ENCODE measurements at places on chromosomes 3 and 15.

DNA sequence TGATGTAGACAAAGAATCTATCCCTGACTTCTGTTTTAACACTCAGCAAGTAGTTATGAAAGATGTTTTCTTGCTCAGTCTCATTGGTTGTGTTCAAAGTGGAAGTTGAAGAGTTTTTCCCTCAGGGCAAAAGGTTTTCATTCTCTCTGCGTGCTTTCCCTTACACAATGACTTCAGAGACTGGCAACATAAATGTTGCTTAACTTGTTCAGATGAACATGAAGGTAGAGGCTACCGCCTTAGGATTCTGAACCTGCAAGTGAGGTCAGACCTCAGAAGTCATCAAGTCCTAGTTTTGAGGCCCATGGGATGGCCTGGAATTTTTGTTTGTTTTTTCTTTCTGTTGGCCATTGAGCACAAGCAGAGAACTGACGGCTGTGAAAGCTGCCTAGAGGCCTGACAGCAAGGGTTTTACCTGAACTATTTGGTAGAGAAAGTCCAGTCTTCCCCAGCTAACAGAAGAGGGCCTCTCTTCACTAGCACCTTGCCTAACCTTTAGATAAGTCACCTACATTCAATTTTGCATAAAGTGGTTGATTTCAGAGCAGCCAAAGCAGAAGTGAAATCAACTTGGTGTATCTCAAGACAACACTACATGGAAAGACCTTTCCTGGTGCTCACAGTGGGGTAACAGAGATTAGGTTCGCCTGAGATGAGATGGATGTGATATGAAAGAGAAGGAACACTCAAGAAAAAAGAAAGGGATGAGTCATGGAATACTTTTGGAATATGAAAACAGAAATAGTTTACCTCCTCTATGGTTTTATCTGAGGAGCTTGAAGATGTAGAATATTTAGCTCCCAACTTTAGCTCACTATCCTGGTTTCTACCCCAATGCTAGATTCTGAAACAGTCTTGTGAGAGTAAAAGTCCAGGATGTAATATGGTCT lies 53.6 kb upstream of the AP4E1 start:
- peak; percentile 56 for DNase-seq

GRCh38 chr15:89367485-89368451 lies 33.1 kb upstream of the POLG start:
- DNase-seq: no peak

DNA sequence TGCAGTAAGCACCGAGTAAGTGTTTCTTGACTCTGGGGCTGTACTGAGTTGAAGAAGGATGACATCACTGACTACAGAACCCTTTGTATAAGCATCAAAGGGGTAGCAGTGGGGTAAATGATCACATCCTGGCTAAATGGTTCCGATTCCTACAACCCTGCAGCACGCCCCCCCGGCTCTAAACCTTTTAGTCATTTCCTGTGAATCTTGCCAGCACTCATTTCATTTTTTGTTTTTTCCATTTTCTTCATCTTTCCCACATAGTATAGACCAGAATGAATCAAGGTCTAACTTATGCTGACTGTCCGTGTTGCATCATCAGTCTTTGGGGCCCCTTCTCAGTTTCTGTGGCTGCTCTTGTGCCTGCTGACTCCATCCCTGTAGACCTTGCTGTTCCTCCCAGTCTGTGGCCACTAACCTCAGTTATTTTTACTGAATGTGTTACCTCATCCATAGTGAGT lies 383.1 kb upstream of the TPRG1 start:
- no peak for DNase-seq

- no peak for DNase-seq
Measured at GRCh38 chr3:116216761-116217160, 228.5 kb downstream of the LSAMP start.

DNA sequence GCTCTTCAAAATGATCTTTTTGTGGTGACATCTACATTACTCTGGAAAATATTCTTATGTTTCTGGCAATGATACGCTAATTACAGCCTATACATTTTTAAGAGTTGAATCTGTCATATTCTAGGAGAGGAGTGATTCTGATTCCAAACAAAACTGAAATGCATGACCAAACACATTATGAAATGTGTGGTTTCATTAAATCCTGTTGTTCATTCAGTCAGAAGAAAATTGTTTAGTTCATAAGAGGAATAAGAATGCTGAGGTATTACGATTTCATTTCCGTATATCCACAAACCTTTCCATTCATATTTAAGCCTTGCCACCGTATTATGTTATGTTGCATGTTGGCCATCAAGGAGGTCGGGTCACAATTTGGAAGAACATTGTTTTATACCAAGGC lies 345.1 kb downstream of the FEZF2 start:
- DNase-seq: no peak

- no peak for DNase-seq
Measured at GRCh38 chr3:155325263-155325835, 31.9 kb upstream of the STRIT1 start.

DNA sequence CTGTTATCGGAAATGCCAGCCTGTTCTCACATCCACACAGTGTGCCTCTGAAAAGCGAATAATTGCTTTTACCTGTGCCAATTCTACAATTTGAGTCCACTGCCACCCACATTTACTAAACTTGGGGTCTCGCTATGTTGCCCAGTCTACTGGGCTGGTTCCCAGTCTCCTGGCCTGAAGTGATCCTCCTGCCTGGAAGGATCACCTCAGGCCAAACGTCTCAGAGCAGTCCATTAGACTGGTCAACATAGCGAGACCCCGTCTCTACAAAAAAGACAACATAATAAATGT lies 827 bp upstream of the INO80 start:
- DNase-seq: no peak

GRCh38 chr15:68574046-68574445 lies 4.7 kb upstream of the CORO2B start:
- no peak for DNase-seq

DNA sequence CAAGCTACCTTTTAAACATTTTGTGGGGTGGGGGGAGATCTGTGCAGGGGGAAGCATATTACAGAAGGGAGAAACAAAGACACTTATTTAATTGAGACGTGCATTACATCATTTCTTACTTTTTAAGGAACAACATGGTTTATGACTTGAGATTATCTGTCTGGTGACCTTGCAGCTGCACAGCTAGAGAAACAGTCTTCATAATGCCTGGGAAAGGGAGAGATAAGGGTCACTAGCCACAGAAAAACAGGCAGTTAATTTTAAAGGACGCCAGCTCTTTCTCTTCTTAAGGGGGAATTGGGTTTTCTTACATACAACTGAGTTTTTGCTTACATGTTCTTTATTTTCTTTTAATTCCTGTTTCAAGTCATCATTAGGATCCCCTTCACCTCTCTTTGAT lies 147.9 kb downstream of the SST start:
- DNase-seq: no peak

GRCh38 chr15:68601206-68602197 lies 22.7 kb downstream of the CORO2B start:
- no peak for DNase-seq

DNA sequence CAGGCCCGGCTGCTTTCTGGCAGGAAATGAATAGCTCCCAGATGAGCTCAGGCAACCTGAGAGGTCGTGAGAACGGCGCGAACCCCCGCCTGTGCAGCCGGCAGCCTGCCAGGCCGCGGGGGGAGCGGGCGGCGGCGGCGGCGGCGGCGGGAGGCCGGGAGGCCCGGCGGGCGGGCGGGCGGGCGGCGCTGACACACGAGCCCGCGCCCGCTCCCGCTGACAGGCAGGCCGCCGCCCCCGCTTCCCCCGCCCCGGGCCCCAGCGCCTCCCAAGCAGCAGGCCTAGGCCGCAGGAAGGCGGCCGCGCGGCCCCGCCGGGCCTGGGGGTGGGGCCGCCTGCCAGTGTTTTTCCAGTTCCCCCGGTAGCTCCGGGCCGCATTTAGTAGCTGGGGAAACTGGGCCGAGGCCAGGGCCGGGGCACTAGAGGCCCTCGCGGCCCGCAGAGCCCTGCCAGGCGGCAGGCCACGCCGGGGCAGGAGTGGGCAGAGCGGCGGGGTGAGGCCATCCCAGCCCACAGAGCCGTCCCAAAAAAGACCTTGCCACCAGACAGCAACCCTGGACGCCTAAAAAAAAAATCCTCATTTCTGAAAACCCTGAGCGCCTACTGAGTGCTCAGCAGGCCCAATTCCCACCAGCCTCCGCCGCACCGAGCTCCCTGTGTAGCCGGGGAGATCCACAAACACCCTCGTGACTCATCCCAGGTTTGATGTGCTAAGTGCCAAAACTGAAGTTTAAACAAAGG lies 5.6 kb downstream of the HES1 start:
- peak; percentile 81 for DNase-seq

GRCh38 chr3:45688194-45688881 lies 858 bp upstream of the SACM1L start:
- DNase-seq: peak; percentile 42

- no peak for DNase-seq
Measured at GRCh38 chr3:13651775-13652428, 103.0 kb downstream of the FBLN2 start.

GRCh38 chr3:5092018-5092417 lies 30.1 kb upstream of the ARL8B start:
- DNase-seq: no peak

GRCh38 chr3:129106320-129106719 lies 15.3 kb downstream of the RAB43 start:
- DNase-seq: no peak

- DNase-seq: no peak
Measured at GRCh38 chr15:60727661-60728060, 248.7 kb upstream of the ICE2 start.

- DNase-seq: no peak
Measured at GRCh38 chr3:11461226-11461625, 182.5 kb downstream of the VGLL4 start.

- no peak for DNase-seq
Measured at GRCh38 chr15:35448294-35448693, 97.7 kb downstream of the DPH6 start.

GRCh38 chr15:77588126-77588525 lies 44.6 kb downstream of the LINGO1 start:
- no peak for DNase-seq

- DNase-seq: peak; percentile 26
Measured at GRCh38 chr3:73056014-73056844, 5.2 kb upstream of the EBLN2 start.

GRCh38 chr3:53159156-53160060 lies 1.6 kb upstream of the PRKCD start:
- no peak for DNase-seq

DNA sequence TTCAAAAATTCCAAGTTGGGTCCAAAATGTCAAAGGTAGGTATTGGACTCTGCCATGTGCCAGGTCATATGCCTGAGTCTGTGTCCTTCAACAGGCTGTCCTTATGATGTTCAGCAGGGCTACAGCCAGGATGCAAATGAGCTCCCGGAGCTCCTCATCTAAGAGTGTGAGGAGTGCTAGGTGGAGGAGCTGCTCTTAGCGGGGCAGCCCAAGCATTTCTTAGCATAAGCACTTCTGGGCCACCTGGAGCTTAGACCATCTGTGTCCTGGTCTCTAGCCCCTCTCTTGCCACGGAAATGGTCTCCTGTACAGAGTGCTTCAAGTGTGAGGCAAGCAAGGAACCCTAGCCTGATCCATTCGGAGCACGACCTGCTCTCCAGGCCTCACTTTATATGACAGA lies 64.6 kb upstream of the PRR23C start:
- no peak for DNase-seq

GRCh38 chr15:74950078-74950908 lies 6.3 kb downstream of the RPP25 start:
- peak; percentile 73 for DNase-seq

DNA sequence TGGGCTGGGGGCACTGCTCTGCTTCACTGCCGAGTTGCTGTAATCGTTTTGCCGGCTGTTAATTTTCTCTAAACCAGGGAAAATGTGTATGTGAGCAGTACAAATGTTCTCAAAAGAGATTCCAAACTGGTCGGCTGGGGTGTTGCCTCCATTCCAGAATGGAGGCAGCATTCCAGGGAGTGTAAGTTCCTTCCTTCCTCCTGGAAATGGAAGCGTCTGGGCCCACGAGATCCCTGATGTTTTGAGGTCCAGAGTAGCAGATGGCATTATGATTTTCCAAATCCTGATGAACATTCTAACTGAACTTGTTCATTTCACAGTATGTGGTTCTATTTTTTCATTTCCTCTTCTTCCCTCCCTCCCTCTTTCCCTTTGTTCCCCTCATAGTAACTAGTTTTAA lies 64.4 kb upstream of the SKOR1 start:
- no peak for DNase-seq

DNA sequence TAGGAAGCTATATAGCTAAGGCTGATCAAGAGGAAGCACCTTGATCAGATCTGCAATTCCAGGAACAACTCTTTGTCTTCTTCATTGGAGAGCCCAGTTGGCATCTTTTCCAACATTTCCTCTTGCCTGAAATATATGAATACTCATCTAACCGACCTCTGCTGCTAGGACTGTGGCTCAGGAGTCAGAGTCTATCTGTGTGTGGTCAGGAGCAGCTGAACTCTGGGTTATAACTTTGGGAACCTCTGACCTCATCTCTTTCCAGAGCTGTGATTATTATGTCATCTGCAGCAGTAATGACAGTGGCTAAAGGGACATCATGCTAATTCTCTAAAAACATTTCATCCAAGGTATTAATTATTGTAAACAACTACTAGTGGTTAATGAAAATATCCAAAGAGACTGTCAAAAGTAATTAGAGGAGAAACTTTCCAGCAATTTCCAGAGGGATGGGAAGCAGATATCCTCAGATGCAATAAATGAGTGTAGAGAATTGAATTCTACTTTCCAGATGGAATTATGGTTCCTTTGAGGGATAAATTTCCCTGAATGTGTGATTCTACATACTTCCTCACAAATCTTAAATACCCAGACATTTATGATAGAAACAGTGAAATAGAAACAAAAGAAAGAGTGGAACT lies 11.5 kb upstream of the SPINK8 start:
- no peak for DNase-seq

- DNase-seq: peak; percentile 89
Measured at GRCh38 chr15:101088788-101089578, 162.9 kb downstream of the CHSY1 start.

- no peak for DNase-seq
Measured at GRCh38 chr3:37183976-37184375, 9.6 kb upstream of the LRRFIP2 start.

DNA sequence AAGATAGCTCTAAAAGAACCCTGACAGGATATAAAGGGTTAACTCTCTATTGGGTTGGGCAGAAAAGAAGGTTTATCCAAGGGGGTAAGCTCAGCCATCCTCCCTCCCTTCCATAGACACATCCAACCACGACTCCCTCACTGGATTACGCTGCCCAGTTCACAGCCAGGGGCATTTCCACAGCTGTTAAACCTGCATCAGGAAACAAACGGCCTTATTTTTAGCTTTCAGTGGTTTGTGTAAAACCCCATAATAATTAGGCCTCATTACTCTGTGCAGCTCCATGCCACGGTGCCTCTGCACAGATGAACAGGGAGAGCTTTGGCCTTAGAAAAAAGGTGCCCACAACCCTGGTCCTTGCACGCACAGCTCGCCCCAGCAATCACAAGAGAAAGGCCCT lies 110.6 kb downstream of the GABRB3 start:
- no peak for DNase-seq

- DNase-seq: no peak
Measured at GRCh38 chr3:135597855-135598254, 367.7 kb upstream of the PPP2R3A start.

GRCh38 chr3:79140708-79141107 lies 627.1 kb downstream of the ROBO1 start:
- DNase-seq: no peak
